ENCODE measurements at places on chromosomes 6 and 20.
A peak's percentile ranks its signal among the peaks of the same experiment; 100 is the strongest.

DNA sequence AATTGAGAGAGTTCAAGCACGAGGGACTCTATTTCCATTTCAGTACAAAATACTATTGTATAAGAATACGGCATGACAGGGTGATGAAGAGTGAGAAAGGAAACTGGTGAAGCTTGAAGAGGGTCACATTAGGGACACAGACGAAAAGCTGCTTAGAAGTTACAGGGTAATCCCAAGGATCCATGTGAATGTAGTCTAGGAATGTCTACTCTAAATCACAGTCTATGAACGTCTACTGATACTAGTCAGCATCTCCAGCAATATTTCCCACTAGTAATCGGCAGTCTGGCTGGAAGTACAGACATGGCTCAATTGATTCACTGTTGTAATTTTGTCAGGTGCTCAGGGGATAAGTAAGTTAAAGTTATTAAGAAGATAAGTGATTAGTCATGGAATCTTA is 156.4 kb downstream of the ASCC3 start:
- DNase-seq, result no peak

DNA sequence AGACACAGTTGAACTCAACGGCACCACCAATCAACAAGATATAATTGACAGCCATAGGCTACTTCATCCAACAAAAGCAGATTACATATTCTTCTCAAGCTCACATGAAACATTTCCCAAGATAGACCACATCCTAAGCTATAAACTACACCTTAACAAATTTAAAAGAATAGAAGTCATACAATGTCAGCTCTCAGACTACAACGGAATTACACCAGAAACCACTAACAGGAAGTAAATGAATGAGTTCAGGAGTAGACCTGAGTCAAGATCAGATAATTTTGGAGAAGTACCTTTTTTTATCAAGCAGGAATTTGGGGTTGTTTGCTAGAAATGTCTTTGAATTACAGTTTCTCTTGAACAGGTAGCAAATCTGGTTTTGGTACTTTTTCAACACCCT is 237.8 kb downstream of the TBX18 start:
- DNase-seq, result no peak

DNA sequence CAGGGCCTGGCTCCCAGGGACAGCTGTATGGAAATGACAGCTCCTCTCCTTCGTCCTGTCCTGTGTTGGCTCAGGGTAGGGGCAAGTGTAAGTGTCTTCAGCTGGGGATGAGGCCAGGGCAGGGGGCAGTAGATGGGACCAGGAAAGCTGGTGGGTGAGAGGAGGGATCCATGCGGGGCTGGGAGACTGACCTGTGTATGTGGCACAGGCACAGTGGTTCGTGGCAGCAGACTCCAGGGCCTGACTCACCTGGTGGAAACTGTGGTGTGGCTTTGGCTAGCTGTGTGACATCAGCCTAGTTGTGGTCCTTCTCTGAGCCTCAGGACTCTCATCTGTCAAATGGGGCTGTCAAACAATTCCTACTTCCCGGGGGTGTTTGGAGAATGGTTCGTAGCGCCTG is 13.7 kb upstream of the SCRT2 start:
- no peak for DNase-seq

GRCh38 chr6:170291271-170292110 is 613 bp upstream of the DLL1 start:
- peak; percentile 64 for DNase-seq

DNA sequence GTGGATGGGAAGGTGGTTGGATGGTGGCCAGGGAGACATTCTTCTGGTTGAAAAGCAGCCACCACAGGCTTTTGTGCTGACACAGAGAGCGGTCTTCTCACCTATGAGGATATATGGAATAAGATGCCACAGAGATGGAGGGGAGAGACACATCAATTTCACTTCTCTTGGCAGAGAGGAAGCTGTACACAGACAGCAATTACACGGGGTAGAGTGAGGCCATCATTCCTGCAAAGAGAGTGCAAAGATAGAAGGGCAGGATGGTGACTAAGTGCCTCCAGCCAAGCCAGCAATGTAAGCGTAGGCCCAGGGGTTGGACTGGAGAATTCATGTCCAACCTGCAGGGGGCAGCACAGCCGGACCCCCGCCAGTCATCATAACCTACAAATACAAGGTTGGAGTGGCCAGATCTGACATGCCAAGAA is 56.4 kb downstream of the NRN1 start:
- DNase-seq, result peak; percentile 47

DNA sequence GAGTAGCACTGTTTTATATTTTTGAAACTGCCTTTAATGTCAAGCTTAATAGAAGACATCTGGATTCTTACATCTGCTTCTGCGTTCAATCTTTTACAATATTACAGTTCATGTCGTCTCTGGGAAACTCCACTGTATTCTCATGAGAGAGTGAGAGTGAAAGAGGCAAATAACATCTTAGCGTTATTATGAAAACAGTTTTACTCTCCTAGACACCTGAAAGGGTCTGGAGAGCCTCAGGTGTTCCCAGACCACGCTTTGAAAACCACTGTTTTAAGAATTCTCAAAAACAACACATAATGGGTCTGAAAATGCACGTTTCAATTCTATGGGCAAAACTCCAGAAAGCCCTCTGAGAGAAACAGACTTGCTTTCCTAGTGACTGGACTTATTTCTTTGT is 63.3 kb downstream of the ARHGAP18 start:
- no peak for DNase-seq

DNA sequence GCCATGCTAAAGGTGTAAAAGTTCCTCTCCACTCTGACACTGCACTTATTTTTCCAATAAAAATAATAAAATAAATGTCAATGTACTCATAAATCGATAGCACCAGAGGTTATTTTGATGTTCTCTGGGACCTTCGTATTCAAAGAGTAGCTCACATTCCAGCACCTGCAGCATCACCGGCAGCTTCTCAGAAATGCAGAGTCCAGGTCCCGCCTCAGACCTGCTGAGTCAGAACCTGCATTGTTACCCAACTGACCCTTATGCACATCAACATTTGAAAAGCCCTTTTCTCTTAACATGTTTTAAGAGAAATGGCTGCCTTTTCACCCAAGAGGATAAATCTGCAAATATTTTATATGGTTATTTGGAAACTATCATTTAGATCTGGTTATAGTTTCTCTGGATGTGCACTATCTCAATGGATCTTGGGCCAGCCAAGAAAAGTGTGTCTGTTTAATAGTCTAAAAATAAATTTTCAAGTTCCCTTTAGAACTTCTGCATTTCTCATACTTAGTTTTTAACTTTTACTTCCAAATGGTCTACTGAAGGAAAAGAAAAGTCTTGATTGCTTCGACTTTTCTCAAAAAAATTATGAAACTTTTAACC is 216.2 kb upstream of the PRDM1 start:
- no peak for DNase-seq

- no peak for DNase-seq
These were observed 328.6 kb upstream of the PLCB4 start for GRCh38 chr20:8740265-8740664.

GRCh38 chr20:23629017-23629541 is 8.7 kb downstream of the CST3 start:
- DNase-seq, result no peak

DNA sequence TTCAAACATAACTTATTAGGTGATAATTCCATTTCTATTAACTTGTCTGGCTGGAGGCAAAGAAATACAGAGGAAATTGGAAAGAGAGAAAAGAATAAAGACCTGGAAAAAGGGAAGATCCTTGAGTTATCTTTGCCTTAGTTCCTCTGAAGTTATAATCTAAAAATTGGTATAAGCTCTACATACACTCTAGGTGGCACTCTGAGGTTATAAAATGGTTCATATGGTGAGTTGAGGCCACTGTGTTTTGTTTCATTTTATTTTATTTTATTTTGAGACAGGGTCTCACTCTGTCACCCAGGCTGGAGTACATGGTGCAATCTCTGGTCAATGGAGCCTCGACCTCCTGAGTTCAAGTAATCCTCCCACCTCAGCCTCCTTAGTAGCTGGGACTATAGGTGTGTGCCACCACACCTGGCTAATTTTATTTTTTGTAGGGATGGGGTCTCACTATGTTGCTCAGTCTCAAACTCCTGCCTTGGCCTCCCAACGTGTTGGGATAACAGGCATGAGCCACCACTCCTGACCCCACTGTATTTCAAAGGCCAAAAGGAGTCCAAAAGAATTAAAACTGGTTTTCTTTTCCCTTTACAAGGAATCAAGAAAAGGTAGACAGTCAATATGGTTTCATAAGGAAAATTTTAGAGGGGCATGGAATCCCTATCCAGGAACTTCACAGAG is 19.4 kb downstream of the GPX6 start:
- DNase-seq, result no peak

DNA sequence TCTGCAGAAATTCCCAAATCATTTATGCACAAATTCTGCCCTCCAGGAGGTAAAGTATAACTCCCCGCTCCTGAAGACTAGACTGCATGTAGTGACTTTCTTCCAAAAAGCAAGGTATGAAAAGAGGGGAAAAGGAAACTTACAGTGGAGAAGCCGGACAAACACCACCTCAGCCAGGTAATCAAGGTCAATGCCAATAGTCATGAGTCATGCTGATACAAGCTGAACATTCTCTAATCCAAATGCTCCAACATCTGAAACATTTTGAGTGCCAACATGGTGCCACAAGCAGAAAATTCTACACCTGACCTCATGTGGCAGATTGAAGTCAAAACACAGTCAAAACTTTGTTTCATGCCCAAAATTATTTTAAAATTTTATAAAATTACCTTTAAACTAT is 165.6 kb downstream of the FOXA2 start:
- DNase-seq, result no peak

- DNase-seq, result no peak
These were observed 429.6 kb downstream of the NKAIN2 start for GRCh38 chr6:124233221-124233620.

GRCh38 chr6:16591396-16592222 is 169.7 kb downstream of the ATXN1 start:
- DNase-seq, result no peak

- no peak for DNase-seq
These were observed 252.9 kb upstream of the TAB2 start for GRCh38 chr6:149064660-149065015.

- peak; percentile 11 for DNase-seq
These were observed 123.4 kb upstream of the SUPT3H start for GRCh38 chr6:45500924-45501816.

DNA sequence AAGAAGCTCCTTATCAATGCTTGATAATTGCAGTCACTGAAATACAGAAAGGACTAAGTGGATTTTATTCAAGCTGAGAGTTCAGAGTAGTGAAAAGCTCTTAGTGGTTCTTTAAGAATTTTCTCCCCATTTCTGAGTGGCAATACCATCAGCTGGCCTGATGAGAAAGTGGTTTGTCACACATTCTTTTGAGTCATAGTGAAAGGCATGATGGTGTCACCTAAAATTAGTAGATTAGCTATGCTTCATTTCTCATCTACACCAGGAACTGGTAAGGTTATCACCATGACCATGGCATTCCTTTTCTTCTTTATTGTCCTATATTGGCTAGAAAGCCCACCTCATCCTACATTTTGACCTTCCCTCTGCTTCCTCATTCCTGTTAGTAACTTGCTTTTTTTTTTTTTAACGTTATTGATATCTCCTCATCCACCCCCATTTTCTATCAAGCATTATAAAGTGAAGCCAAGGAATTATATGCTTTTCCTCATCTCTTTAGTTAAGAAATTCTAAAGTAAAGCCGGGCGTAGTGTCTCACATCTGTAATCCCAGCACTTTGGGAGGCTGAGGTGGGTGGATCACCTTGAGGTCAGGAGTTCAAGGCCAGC is 67.4 kb upstream of the LOC128125822 start:
- no peak for DNase-seq

DNA sequence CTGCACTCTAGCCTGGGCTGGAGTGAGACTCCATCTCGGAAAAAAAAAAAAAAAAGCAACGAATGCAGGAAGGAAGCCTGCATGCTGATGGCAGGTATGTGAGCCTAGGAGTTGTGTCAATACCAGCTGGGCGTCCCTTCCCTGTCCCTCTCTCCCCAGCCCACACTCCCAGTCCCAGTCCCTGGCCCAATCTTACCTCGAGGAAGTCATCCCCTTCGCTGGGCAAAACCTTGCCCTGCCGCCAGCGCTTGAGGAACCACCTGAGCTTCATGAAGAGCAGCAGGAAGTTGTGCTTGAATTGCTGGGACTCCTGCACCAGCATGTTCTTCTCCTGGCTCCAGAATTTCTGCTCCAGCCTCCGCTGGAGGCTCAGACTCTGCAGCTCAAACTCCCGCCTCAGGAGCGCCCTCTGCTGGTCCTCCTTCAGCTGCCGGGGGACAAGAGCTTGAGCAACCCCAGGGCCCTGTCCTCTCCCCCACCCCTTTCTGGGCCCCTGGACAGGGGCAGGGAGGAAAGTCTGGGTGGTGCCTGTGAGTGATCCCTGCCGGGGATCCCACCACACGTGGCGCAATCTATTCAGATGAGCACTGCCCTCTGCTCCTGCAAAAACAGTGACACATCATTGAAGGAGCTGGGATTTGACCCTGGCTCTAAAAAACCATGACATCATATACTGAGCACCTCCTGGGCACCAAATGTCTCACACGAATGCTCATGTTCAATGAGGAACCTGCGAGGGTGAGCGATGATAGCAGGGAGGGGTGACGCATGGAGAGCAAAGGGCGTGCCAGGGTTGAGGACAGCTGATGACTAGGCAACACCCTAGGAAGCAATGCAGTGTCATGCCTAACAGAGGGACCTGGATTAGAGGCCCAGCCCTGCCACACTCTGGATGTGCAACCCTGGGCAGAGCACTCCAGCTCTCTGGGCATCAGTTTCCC is 35.0 kb upstream of the DSN1 start:
- peak; percentile 75 for DNase-seq

DNA sequence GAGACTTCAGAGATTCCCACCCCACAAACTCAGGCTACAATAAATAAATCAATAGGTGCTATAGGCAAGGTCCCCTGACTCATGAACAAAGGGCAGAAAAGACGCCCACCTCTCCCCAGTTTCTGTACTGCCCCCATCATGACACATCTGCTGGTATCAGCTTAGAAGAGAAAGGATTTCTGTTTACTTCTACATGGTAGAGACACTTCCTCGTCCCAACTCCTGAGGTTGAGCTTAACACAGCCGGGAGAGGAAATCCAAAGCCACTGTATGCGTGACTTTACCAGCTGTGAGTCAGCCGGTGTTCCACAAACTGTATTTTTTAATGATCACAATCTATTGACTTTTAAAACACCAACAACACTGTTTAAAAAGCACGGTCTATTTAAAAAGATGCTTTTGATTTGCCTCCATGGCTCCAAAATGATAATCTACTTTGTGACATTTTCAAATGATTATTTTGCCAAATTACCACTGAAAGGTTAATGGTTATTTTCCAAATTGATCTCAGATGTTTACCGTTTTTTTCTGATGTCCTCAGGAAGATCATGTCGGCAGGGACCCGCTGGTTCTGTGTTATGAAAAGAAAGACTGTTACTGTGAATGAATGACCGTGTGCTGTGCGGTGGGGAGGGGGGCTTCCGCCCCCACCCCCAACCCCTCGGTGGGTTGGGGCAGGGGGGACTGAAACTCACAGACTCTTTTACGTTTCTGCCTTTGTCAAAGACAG is 72.5 kb downstream of the ATP9A start:
- DNase-seq, result no peak
